Osteocyte (in vitro differentiated cells): ENCODE measurements at places on chromosomes 1 and 21. TPM values are rescaled to one million over a fixed set of nuclear protein-coding genes. Genes with fewer than 3 reads are reported as not detected.

DNA sequence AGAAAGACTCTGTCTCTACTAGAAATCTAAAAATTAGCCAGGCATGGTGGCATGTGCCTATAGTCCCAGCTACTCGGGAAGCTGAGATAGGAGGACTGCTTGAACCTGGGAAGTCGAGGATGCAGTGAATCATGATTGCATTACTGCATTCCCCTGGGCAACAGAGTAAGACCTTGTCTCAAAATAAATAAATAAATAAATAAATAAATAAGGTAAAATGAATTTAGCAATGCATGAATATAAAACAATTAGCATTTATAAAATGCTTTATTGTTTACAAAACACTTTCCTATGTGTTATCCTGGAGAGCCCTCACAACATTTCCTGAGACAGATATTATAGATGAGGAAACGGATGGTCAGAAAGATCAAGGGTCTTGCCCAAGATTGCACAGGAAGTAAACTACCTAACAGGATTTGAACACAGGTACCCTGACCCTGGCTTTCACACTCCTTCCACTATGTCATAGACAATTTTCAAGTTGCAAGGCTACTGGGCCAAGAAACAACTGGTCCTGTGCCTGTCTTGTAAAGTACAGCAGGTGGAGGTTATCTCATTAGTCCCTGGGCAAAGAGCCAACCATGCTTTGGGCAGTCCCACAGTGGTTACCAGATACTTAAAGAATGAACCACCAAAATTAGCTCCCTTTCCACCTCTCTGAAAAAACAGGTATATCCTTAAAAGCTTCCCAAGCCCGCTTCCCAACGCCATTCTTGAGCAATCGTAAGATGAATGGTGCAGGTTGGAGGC lies 15.4 kb upstream of the VSIG8 start:
- H3K4me3 ChIP-seq = no peak overlapping the region
- no peak overlapping the region for H3K27ac ChIP-seq
- H3K27me3 ChIP-seq = no peaks in the 10 kb centered on the region
- H3K36me3 ChIP-seq = peaks cover 2% of the 10 kb centered on the region
- no peak for DNase-seq

DNA sequence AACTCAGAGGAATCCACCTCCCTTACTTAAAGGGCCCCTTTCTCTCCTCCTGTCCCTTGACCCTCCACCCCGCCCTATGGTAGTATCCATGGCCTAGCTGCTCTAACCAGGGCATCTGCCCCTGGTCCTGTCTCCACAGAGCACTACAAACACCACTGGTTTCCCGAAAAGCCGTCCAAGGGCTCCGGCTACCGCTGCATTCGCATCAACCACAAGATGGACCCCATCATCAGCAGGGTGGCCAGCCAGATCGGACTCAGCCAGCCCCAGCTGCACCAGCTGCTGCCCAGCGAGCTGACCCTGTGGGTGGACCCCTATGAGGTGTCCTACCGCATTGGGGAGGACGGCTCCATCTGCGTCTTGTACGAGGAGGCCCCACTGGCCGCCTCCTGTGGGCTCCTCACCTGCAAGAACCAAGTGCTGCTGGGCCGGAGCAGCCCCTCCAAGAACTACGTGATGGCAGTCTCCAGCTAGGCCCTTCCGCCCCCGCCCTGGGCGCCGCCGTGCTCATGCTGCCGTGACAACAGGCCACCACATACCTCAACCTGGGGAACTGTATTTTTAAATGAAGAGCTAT lies 1.7 kb downstream of the BTG2 start:
- no peak for DNase-seq
- H3K27me3 ChIP-seq = no peaks in the 10 kb centered on the region
- peaks cover 33% of the 10 kb centered on the region for H3K36me3 ChIP-seq
- H3K27ac ChIP-seq = peak overlapping the region; percentile 93
- peaks cover 52% of the 10 kb centered on the region for H3K4me1 ChIP-seq
- H3K4me3 ChIP-seq = peak overlapping the region; percentile 95

DNA sequence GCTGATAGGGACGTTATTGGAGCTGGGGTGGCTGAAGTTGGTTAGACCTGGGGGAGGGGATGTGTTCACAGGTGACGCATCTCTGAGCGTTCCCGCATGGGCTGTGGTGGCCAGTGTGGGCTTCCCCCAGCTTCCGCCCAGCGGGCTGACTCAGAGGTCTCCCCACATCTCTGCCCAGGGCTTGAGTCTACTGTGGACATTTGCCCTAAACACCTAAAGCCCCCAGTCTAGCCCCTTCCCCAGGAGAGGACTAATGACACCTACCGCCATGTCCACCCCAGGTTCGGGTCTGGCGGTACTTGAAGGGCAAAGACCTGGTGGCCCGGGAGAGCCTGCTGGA lies 2.0 kb downstream of the AGRN start:
- peaks cover 41% of the 10 kb centered on the region for H3K4me1 ChIP-seq
- no peaks in the 10 kb centered on the region for H3K27me3 ChIP-seq

DNA sequence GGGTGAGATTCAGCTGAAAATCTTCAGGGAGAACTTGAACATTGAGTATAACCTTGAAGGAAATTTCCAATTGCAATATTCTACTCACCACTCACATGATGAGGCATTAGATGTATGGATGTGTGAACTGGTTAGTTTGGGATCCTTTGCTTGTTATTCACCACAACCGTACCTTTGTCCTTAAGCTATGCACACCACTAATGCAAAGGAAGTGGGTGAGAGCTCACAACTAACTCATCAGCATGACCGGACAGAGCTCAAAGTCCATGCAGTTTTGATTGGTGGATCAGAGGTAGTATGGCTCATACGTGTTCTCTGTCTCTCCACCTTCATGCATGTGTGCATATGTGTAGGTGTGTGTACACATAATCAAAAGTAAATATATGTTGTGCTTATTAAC lies 43.5 kb upstream of the MROH9 start:
- no peak for DNase-seq
- H3K4me1 ChIP-seq = peaks cover 22% of the 10 kb centered on the region
- no peaks in the 10 kb centered on the region for H3K36me3 ChIP-seq
- no peak overlapping the region for H3K4me3 ChIP-seq
- no peak overlapping the region for H3K27ac ChIP-seq

GRCh38 chr1:19597496-19598309 lies 46.4 kb upstream of the NBL1 start:
- DNase-seq = no peak
- peak overlapping the region; percentile 99 for H3K27ac ChIP-seq

Gene OR2L3
- total RNA-seq = not detected in 2 replicates

Gene C1orf116
- not detected in 2 replicates for total RNA-seq

Gene TNNI3K
- total RNA-seq = not detected in 2 replicates

DNA sequence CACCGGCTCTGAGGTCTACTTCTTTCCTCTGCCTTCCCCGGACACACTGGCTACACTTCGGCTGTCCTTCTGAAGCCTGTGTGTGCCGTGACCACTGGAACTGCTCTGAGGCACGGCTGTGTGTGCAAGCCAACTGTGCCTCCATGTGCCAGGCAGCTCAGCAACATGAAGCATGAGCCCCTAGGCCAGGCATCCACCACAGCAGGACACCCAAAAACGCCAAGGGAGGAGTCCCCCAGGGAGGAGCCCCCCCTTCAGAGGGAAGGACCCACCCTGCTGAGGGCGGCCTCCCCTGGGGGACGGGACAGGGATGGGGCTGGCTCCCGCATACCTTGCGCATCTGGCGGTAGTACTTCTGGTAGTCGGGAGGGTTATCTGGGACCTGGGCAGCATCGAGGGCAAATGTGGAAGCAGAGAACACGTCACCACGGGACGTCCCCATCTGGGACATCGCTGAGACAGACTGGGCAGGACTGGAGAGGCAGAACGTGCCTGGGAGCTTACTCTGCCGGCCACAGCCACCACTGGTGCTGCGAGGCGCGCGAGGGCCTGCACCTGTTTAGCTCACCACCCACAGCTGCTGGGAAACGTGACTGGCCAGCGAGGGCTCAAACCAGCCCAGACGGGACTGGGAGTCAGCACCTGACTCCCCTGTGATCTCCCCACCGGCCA lies 20.5 kb downstream of the LSS start:
- H3K27me3 ChIP-seq = no peaks in the 10 kb centered on the region
- H3K4me3 ChIP-seq = no peak overlapping the region
- DNase-seq = no peak
- peaks cover 1% of the 10 kb centered on the region for H3K4me1 ChIP-seq
- H3K36me3 ChIP-seq = peaks cover 33% of the 10 kb centered on the region
- H3K27ac ChIP-seq = no peak overlapping the region

DNA sequence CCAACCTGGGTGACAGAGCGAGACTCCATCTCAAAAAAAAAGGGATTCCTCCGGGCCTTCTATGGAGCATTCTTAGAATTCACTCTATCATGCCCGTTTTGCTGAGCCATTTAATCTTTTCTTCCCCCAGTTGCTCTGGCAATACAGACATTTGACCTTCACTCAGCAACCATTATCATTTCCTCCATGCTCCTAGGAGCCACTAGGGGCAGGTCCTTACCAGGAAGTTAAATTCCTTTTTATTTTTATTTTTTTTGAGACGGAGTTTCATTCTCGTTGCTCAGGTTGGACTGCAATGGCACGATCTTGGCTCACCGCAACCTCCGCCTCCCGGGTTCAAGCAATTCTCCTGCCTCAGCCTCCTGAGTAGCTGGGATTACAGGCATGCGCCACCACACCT lies 9.7 kb upstream of the CGN start:
- H3K4me1 ChIP-seq = no peaks in the 10 kb centered on the region
- H3K4me3 ChIP-seq = no peak overlapping the region
- no peak overlapping the region for H3K27ac ChIP-seq
- peaks cover 30% of the 10 kb centered on the region for H3K27me3 ChIP-seq
- no peaks in the 10 kb centered on the region for H3K36me3 ChIP-seq
- no peak for DNase-seq

DNA sequence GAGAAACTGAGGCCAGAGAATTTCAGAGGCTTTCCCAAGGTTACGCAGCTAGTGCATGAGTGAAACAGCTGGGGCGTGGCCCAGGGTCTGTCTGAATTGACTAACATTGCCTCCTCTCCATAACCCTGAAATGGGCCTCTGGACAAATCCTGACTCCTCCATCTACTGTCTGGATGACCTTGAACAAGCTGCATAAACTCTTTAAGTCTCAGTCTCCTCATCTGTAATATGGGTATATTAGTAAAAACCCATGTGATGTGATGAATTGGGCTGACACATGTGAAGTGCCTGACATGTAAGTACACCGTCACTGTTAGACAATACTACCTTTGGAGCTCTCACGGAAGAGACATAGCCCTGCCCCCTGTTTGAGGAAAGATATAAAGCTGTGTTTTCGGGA lies 12.3 kb upstream of the FGR start:
- H3K4me1 ChIP-seq = peaks cover 10% of the 10 kb centered on the region
- no peak overlapping the region for H3K4me3 ChIP-seq
- H3K36me3 ChIP-seq = no peaks in the 10 kb centered on the region
- DNase-seq = no peak
- no peak overlapping the region for H3K27ac ChIP-seq
- H3K27me3 ChIP-seq = no peaks in the 10 kb centered on the region

DNA sequence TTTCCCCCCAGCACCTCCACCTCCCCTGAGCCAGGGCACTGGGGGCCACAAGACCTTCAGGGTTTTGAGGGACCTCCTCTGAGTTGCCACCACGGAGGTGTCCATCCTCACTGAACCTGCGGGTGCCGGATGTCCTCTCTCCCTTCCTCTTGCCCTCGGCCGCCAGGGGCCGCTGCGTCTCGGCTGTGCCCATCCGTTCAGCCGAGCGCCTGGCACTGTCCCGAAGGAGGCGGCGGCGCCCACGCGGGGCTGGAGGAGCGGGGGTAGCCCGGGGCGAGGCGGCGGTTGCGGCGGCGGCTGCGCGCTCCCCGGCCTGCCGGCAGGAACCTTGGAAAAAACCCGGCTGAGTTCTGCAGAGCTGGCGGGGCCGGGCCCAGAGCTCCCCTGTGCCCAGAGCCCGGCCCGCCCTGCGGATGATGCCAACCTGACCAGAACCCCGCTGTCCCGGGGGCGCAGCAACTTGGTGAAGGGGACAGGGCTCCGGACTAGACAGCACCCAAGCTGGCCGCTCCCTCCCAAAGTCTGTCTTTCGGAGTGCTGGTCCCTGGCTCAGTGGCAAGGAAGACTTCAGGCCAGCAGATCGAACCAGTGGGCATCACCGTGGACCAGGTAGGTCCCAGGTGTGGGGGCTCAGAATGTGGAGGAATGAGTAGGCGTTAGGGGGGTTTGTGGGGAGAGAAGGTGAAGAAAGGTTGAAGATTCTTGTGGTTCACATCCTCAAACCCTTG lies 3.7 kb upstream of the PPM1J start:
- DNase-seq = peak; percentile 94
- no peaks in the 10 kb centered on the region for H3K27me3 ChIP-seq
- H3K27ac ChIP-seq = no peak overlapping the region
- H3K4me3 ChIP-seq = no peak overlapping the region
- H3K36me3 ChIP-seq = no peaks in the 10 kb centered on the region
- peaks cover 28% of the 10 kb centered on the region for H3K4me1 ChIP-seq

Gene CAMK1G
- total RNA-seq = not detected in 2 replicates

Gene RYR2
- 0.03 and 0.05 TPM in 2 replicates for total RNA-seq

Gene LORICRIN
- total RNA-seq = not detected in 2 replicates
